ENCODE measurements at places on chromosomes 2 and 18. TPM values are rescaled to one million over a fixed set of nuclear protein-coding genes. Genes with fewer than 3 reads are reported as not detected.

- no peak overlapping the region for H3K27ac ChIP-seq
- no peaks in the 10 kb centered on the region for H3K36me3 ChIP-seq
- no peak overlapping the region for H3K4me3 ChIP-seq
- no peaks in the 10 kb centered on the region for H3K27me3 ChIP-seq
- no peak for DNase-seq
- H3K4me1 ChIP-seq, result peaks cover 8% of the 10 kb centered on the region
Observed at GRCh38 chr2:71865391-71865965, 282.2 kb downstream of the CYP26B1 start.

- no peak for DNase-seq
- no peak overlapping the region for H3K4me3 ChIP-seq
- no peaks in the 10 kb centered on the region for H3K36me3 ChIP-seq
- H3K27ac ChIP-seq, result no peak overlapping the region
Observed at GRCh38 chr2:99507937-99508818, 18.4 kb upstream of the REV1 start.

- no peak for DNase-seq
- H3K27me3 ChIP-seq, result no peaks in the 10 kb centered on the region
- H3K4me3 ChIP-seq, result no peak overlapping the region
- H3K36me3 ChIP-seq, result no peaks in the 10 kb centered on the region
- H3K27ac ChIP-seq, result no peak overlapping the region
Observed at GRCh38 chr2:103139628-103140268, 377.9 kb downstream of the TMEM182 start.

DNA sequence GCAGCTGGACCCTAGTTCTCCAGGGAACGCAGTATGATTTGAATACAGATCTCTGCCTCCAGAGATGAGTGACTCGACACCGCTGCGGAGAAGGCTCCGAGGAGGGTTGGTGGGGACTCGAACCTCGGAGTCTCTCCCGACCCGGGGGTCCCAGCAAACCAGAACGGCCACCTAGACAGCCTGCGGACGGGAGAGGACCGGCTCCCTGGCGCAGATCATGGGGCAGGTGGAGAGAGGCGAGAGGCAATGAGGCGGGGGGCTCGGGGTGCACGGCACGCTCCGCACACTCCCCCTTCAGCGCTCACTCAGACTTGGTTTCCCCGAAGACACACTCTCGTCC is 12.6 kb downstream of the DYSF start:
- peaks cover 3% of the 10 kb centered on the region for H3K4me1 ChIP-seq
- H3K27ac ChIP-seq, result no peak overlapping the region
- peak overlapping the region; percentile 75 for H3K4me3 ChIP-seq
- DNase-seq, result no peak
- no peaks in the 10 kb centered on the region for H3K36me3 ChIP-seq

Gene ANKRD36
- 14.8 TPM for total RNA-seq

Gene SERPINB3
- total RNA-seq, result not detected

Gene MIB1
- 39.0 TPM for total RNA-seq

Gene COPS9
- 114 TPM for total RNA-seq

Measured in GM23248 (cell line).